ENCODE measurements at places on chromosomes 16 and 17.

DNA sequence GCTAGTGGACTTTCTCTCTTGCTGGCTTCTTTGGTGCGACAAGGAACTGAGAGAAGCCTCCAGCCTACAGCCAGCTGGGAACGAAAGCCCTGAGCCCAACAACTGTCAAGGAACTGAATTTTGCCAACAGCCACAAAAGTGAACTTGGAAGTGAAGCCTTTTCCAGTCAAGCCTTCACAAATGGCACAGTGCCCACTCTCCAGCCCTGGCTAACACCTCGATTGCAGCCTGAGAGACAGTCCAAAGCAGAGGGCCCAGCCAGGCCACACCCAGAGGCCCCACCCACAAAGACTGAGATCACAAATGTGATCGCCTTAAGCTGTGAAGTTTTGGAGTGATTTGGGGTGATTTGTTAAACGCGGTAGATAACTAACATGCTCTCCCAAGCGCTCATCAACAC, 244.6 kb upstream of the SDK2 start:
- no peak for DNase-seq

GRCh38 chr17:37305406-37305905, 70.3 kb upstream of the C17orf78 start:
- no peak for DNase-seq

DNA sequence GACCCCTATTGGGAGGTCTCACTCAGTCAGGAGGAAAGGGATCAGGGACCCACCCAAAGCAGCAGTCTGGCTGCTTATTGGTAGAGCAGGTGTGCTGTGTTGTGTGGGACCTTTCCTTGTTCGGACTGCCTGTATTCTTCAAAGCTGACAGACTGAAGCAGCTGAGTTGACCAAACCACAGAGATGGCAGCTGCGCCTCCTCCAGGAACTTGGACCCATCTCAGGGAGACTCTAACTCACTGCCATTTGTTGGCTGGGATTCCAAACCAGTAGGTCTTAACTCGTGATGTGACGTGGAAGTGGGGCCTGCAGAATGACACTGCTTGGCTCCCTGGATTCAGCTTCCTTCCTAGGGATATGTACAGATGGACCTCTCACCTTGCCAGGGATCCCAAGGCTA, 9.6 kb upstream of the UQCRC2 start:
- no peak for DNase-seq

DNA sequence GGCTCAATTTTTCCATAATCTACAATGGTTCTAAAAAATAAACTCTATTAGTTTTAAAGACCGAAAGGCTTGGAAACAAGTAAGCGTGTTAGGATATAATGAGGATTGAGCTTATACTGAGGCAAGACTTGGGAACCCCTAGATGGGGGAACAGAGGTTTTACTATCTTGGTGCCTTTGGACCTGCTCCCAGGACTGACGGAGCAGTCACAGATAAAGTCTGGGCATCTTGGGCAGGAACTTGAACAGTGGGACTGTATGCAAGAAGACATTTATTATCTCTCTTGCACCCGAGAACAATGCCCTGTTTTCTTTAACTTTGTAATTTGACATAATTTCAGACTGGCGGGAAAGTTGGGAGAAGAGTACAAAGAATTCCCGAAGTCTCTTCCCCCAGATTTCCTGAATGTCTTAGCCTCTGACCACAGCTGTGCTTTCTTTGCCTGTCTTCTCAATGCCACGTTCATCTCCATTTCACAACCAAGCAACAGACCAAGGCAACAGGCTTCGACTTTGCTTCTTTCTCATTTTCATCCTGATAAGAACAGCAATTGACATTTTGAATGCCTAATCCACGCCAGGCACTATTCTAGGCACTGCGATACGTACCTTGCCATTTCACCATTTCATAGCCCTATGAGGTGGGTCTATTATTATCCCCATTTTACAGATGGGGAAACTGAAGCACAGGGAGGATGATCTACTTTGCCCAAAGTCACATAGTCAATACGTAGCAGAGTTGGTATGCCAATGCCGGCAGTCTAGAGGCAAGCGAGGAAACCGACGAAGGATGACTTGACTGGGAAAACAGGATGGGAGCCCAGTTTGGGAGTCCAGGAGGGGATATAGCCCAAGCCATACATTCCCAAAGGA, 3.0 kb upstream of the IL4R start:
- DNase-seq: no peak

DNA sequence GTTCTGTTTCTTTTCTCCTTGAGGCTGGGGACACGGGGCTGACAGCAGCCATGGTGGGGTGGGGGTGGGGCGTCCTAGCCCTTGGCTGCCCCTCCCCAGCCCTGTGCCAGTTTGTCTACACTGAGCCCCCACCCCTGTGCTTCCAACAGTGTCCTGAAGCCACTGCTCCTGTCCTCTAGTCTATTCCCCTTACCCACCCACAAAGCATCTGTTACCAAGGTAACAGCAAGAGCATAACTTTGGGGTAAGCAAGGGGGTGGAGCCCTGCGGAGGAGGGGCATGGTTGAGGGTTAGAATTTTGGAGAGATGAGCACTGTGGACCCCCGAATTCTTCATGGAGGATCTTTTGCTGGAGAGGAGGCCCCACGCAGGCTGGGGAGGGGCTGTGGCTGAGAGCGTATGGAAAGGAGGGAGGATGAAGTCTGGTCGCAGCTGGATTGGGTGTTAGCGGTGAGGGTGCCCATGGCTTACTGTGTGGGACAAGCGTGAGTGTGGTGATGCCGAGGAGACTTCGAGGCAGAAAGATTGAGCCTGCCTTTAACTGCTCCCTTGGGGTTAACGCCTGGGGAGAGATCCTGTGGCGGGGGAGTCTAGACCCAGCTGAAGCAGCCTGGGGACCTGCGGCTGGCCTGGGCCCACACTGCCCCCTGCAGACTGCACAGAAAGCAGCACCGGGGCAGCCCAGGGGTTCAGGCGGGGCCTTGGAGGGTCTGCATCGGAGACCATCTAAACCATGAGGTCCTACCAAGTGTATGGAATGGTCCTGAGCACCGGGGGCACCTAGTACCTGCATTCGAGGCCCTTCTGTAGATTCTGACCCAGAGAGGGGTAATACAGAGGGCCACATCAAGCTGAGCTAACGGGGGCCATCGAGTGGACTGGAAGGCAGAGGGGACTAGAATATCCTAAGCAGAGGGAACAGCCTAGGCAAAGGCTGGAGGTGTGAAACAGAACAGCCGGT, 6.1 kb upstream of the STAC2 start:
- DNase-seq: no peak

GRCh38 chr16:14181371-14182050, 110.4 kb downstream of the MRTFB start:
- DNase-seq: no peak

DNA sequence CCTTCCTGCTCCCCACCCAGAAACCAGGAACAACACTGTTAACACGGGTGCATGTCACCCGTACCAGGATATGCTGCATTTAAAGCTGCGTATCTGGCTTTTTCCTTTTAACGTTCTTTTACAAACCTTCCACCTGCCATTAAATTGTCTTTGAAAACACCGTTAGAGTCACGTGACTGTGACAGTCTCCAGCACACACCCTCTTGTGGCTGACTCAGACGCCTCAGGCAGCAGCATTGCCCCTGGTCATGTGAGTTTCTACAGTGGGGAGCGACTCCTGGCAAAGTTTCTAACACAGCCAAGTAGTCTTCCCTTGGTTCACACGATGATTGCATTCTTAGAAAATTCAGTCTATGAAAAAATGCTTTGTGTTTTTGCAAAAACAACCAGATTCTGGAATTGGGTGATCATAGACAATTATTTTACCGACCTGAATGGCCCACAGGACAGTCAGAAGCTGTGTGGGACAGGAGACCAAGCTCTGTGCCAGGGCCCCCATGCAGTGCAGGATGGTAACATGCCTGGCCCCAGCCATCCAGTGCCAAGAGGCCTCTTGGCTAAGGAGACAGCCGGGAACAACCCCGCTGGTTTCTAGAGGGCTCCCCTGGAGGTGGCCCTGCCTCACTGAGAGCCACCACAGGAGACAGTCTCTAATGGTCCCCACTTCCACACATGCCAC, 199.1 kb downstream of the KATNIP start:
- DNase-seq: no peak

- DNase-seq: no peak
Measured at GRCh38 chr17:81387100-81388090, 7.9 kb upstream of the BAHCC1 start.

DNA sequence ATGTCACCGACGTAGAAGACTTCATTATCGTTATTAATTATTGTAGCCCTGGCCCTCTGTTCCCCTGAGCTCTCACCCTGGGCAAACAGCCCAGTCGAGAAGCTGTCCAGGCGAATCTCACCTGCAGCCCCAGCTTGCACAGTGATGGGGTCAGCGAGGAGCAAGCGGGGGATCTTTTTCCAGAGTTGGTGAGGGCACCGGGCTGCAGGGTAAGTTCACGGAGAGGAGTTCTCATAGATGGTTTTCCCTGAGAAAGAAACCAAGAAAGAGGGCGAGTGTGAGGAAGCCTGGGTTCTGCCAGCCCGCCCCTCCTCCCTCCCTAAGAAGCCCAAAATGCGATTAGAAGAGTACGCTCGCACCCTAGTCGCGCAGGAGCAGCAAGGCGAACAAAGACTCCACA, 436 bp downstream of the SPAG5 start:
- no peak for DNase-seq

DNA sequence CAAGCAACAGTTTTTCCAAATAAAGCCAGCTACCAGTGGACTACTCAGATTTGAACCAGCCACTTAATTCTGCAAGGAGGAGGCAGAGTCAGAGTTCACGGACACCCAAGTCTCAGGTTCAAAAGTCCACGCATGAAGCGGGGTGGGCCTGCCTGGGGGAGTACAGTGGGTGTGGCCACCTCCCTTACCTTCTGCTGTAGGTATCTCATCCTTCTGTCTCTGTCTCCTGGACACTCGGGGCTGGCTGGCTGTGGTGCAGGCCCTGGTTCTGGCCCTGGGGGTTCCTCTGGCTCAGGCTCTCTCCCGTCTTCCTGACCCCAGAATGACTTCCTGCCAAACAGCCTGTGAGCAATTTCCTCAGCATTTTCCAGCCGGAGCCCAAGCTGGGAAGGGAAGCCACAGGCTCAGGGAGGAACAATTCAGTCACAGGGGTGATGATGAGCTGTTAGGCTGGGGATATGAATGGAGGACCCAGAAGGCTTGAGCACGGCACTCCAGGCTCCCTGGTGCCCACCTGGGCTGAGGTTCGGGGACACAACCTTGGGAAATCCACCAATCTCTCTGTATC, 101.9 kb downstream of the LITAF start:
- no peak for DNase-seq

DNA sequence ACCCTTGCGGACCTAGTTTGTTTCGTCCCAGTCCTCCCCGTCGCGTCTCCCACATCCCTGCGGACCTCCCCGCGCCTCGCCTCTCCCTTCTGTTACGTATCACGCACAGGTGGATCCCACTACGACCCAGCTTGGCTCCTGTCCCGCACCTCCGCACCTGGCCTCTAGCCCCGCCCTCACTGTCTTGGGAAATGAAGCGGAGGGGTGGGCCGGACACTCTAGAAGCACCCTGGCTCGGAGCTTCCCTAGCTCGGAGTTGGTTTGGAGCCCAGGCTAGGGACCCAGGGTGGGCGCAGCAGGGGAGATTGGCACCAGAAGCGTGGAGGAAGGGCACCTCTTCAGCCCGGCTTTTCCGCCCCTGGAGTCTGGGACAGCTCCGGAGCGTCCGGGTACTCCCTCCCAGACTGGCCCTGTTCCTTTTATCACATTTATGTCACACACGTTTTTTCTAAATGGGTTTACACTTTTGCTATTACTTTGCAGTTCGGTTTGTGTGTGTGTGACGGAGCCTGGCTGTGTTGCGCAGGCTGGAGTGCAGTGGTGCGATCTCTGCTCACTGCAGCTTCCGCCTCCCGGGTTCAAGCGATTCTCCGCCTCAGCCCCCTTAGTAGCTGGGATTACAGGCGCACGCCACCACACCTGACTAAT, 1.4 kb upstream of the CEMP1 start:
- peak; percentile 38 for DNase-seq

DNA sequence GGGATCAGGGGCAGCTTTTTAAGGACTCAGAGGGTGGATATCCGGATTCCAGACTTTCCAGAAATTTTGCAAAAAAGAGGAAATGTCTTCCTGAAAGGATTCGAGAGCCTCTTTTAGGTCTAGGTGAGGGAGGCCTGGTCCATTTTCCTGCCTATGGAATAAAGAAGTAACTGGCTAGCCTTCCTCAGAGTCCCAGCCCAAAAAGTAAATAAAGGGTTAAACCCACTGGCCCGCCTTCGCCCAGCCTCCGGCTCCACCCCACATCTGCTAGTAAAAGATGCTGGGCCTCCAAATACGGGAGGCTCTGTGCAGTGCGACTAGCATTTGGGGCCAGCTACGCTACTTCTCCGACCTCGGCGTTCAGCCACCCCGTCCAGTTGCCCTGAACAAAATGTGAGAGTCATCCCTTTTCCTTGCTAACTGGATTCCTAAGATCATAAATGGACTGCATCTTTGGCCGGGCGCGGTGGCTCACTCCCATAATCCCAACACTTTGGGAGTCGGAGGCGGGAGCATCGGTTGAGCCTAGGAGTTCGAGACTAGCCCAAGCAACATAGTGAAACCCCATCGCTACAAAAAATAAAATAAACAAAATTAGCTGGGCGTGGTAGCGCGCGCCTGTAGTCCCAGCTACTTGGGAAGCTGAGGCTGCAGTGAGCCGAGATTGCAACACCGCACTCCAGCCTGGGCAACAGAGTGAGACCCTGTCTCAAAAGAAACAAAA, 824 bp upstream of the MPP2 start:
- no peak for DNase-seq

DNA sequence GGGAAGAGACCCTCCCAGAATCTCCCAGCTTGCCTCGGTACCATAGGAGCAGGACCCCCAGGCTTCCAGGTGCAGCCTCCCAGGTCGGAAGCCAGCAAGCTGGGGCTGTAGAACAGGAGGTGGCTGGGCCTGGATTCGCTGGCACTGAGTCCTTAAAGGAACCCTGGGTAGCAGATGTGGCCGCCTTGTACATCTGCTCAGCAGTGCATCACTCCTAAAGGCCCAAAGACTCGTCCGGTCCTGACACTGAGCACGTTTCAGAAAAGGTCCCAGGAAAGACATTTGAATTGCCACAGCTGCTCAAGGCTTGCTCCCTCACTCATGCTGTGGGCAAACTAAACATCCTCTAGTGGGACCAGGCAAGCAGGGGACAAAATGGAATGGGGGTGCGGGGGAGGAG, 172.8 kb downstream of the RAB11FIP4 start:
- no peak for DNase-seq

- no peak for DNase-seq
Measured at GRCh38 chr17:49051269-49051668, 54.1 kb downstream of the IGF2BP1 start.

GRCh38 chr17:37295888-37296287, 79.9 kb upstream of the C17orf78 start:
- DNase-seq: no peak

- DNase-seq: no peak
Measured at GRCh38 chr17:48211787-48212186, 104.2 kb downstream of the SNX11 start.

DNA sequence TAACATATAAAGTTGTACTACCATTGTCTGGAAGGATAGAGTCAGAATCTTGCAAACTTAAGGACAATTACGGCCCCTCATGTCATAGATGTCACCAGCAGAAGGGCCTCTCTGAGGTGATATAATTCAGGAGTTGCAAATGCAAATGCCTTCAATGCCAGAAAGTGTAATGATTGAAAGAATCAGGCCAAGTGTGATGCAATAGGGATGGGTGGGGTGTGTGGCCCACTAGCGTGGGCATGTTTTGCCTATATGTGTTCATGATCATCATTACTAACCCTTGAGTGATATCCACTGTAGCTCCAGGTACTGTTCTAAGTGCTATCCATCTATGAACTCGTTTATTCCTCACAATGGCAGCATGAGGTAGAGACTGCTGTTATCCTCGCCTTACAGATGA, 1.1 kb downstream of the DHRS7C start:
- no peak for DNase-seq
